Gastroesophageal sphincter (tissue), 4 donors: ENCODE measurements at places on chromosomes 2 and 18.

- no peak for ATAC-seq
- H3K4me3 ChIP-seq = no peak overlapping the region
- H3K27ac ChIP-seq = no peak overlapping the region
- no peaks in the 10 kb centered on the region for H3K4me1 ChIP-seq
- no peaks in the 10 kb centered on the region for H3K36me3 ChIP-seq
Measured at GRCh38 chr18:2824865-2825264, 21.9 kb upstream of the EMILIN2 start.

- no peaks in the 10 kb centered on the region for H3K27me3 ChIP-seq
- ATAC-seq = no peak
- H3K27ac ChIP-seq = no peak overlapping the region
- peaks cover 9% of the 10 kb centered on the region for H3K36me3 ChIP-seq
Measured at GRCh38 chr2:174552880-174553279, 44.7 kb downstream of the WIPF1 start.

DNA sequence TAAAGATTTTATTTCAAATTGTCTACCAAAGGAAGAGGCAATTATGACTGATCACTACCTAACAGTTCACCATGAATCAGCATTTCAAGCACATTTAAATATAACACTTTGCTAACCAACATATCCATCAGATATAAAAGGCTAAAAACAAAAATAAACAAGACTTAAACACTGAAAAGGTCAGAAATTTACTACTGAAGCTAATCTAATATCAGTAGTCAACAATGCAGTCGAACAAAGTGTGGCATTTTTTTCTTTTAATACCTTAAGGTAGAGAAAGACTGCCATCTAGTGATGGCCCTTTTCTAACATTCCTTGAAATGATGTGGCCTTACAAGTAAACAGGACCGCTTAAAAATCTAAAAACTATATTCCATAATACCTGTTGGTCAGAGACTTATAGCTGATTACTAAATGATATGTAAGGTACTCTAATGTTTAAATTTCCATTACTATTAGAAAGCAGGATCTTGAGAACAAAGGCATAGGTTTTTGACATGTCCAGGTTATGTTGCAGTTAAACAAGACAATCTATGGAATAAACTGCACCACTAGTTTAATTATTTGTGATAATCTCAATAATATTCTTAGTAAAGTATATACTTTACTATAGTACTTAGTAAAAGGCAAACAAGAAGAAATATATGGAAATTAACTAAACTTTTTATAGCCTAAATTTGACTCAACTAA is 80.0 kb downstream of the EXOC6B start:
- H3K27me3 ChIP-seq = no peaks in the 10 kb centered on the region
- no peak overlapping the region for H3K4me3 ChIP-seq
- H3K36me3 ChIP-seq = no peaks in the 10 kb centered on the region
- ATAC-seq = no peak
- no peak overlapping the region for H3K27ac ChIP-seq

DNA sequence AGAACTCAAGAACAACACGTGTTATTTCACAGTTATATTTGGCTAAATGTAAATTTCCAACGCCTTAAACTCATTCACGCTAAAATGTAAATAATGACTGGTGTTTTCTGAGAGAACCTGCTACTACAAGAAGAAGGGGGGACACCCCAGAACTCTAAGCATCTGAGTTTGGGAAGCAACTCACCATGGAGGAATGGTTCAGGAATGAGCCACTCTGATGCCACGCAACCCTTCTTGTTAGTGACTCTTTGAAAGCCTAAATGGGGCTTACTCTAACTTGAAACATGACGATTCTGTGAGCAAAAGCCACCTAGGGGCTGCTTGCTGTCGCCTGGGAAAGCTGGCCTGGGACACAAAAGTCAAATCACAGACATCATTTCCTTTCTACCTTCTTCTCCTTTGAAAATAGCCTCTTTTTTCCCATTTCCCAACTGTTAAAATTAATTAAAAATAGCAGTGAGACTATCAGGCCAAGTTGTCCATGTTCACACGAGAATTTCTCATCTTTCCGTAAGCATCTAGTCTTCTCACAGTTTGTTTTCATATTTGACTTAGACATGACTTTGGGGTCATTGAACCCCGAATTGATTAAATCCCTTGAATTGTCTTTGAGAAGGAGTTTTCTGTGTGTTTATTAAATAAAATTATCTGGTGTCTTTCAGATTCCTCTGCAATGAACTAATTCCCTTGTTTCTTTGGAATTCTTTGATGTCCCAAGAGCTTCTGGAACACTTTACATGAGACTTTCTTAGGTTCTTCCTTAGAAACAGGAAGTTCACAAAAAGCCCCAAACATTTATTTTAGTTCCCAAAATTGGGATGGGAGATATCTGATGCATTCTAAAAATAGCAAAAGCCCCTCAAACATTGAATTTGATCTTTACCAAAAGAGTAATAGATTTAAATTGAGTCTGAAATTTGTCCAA is 75.5 kb upstream of the CABLES1 start:
- no peak overlapping the region for H3K4me3 ChIP-seq
- no peak for ATAC-seq
- no peak overlapping the region for H3K27ac ChIP-seq
- H3K36me3 ChIP-seq = no peaks in the 10 kb centered on the region
- H3K4me1 ChIP-seq = no peaks in the 10 kb centered on the region
- no peaks in the 10 kb centered on the region for H3K27me3 ChIP-seq

- H3K27me3 ChIP-seq = no peaks in the 10 kb centered on the region
- ATAC-seq = no peak
- H3K4me3 ChIP-seq = no peak overlapping the region
- peaks cover 17% of the 10 kb centered on the region for H3K36me3 ChIP-seq
Measured at GRCh38 chr2:157857881-157858280, 18.2 kb downstream of the ACVR1 start.

GRCh38 chr2:197378086-197378485 is 56.7 kb downstream of the SF3B1 start:
- no peaks in the 10 kb centered on the region for H3K27me3 ChIP-seq
- no peak overlapping the region for H3K27ac ChIP-seq
- H3K4me1 ChIP-seq = peaks cover 13% of the 10 kb centered on the region
- ATAC-seq = no peak
- H3K4me3 ChIP-seq = no peak overlapping the region

DNA sequence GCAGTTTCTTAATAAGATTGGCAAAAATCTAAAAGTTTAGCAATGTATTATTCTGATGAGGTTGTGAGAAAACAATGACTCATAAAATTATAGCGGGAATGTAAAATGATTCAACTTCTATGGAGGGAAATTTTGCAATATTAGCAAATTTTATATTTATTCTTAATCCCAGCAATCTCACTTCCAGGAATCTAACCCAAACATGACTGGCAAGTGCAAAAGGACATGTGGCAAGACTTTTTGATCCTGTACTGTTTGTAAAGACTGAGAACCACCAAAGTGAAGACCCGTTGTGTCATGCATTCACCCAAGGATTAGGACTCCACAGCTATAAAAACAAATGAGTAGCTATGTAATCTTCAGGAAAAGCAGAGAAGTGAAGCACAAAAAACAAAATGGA is 234.8 kb upstream of the KYNU start:
- H3K27me3 ChIP-seq = no peaks in the 10 kb centered on the region
- H3K36me3 ChIP-seq = no peaks in the 10 kb centered on the region
- no peak overlapping the region for H3K27ac ChIP-seq
- no peaks in the 10 kb centered on the region for H3K4me1 ChIP-seq
- H3K4me3 ChIP-seq = no peak overlapping the region

- H3K4me3 ChIP-seq = no peak overlapping the region
- no peaks in the 10 kb centered on the region for H3K4me1 ChIP-seq
- no peaks in the 10 kb centered on the region for H3K27me3 ChIP-seq
- ATAC-seq = no peak
- H3K27ac ChIP-seq = no peak overlapping the region
Measured at GRCh38 chr2:16031848-16032159, 91.5 kb downstream of the MYCN start.

GRCh38 chr2:202016579-202017227 is 17.0 kb upstream of the FZD7 start:
- ATAC-seq = no peak
- H3K36me3 ChIP-seq = no peaks in the 10 kb centered on the region
- H3K4me3 ChIP-seq = no peak overlapping the region
- no peak overlapping the region for H3K27ac ChIP-seq
- peaks cover 53% of the 10 kb centered on the region for H3K4me1 ChIP-seq
- no peaks in the 10 kb centered on the region for H3K27me3 ChIP-seq

DNA sequence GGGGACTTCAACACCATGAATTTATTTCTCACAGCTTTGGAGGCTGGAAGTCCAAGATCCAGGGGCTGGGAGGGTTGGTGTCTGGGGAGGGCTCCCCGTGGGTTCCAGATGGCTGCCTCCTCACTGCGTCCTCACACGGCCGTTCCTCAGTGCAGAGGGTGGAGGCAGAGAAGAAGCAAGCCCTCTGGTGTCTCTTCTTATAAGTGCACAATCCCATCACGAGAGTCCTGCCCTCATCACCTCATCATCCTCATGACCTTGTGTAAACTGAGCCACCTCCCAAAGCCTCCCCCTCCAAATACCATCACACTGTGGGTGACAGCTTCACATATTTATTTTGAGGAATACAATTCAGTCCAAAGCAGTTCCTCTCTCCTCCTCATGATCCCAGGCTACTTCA is 26.3 kb downstream of the TMEM163 start:
- no peak for ATAC-seq
- no peak overlapping the region for H3K4me3 ChIP-seq
- H3K36me3 ChIP-seq = no peaks in the 10 kb centered on the region
- H3K27ac ChIP-seq = no peak overlapping the region

DNA sequence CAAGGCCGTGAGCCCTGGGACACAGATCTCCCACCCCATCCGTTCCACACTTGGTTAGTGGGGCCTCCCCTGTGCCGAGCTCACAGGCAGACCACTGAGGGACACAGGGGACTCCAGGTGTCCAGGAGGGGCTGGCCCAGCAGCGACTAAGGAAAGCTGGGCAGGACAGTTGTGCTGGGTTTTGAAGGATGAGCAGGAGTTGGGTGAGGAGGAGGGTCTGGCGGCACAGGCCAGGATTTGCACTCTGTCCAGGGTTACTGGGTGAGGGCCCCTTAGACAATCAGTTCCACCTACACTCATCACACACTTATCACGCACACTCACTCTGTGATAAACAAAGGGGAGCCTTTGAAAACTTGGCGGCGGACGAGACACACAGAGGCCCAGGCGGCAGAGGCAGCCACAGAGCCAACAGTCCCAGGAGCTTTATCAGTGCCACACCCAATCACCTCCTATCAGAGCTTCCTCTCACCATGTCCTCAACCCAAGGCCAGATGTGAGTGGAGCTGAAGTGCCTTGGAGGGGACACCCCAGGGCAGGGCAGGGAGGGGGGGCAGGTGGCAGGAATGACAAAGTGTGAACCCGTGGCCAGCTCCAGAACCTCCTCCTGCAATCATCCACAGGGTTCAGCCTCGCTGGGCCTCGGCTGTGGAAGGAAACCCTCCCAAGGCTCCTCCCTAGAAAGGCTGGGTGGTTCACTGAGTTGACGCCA is 26.6 kb downstream of the BIN1 start:
- no peaks in the 10 kb centered on the region for H3K27me3 ChIP-seq
- no peaks in the 10 kb centered on the region for H3K36me3 ChIP-seq
- H3K27ac ChIP-seq = no peak overlapping the region
- peak overlapping the region; percentile 8 for H3K4me3 ChIP-seq
- no peaks in the 10 kb centered on the region for H3K4me1 ChIP-seq
- ATAC-seq = no peak

DNA sequence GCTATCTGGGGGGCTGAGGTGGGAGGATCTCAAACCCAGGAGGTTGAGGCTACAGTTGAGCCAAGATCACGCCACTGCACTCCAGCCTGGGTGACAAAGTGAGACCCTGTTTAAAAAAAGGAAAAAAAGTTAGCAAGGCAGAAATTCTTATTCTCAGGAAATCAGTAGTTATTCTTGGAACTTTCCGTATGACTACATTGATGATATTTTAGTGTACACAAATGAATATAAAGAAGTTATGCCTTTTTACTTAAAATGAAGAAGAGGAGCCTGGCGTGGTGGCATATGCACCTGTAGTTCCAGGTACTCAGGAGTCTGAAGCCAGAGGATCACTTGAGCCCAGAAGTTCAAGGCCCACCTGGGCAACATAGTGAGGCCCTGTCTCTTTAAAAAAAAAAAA is 7.4 kb downstream of the SPDYA start:
- no peak overlapping the region for H3K4me3 ChIP-seq
- no peaks in the 10 kb centered on the region for H3K36me3 ChIP-seq
- no peak overlapping the region for H3K27ac ChIP-seq
- no peaks in the 10 kb centered on the region for H3K27me3 ChIP-seq
- ATAC-seq = no peak

GRCh38 chr2:126681505-126681904 is 25.5 kb downstream of the GYPC start:
- peaks cover 61% of the 10 kb centered on the region for H3K36me3 ChIP-seq
- H3K4me1 ChIP-seq = no peaks in the 10 kb centered on the region
- H3K27me3 ChIP-seq = no peaks in the 10 kb centered on the region
